Smooth muscle cell of the pulmonary artery (primary cell): ENCODE measurements at places on chromosomes 2 and 18. TPM values are rescaled to one million over a fixed set of nuclear protein-coding genes. Genes with fewer than 3 reads are reported as not detected.

SLC4A5 gene
- total RNA-seq: 0.13 and 0.30 TPM in 2 replicates

STEAP3 gene
- 18.4 and 19.9 TPM in 2 replicates for total RNA-seq

CRYGD gene
- total RNA-seq: not detected in 2 replicates

ALPG gene
- not detected in 2 replicates for total RNA-seq

SLC30A3 gene
- total RNA-seq: 0.03 and 0.26 TPM in 2 replicates
